ENCODE measurements at places on chromosomes 2 and 18.

DNA sequence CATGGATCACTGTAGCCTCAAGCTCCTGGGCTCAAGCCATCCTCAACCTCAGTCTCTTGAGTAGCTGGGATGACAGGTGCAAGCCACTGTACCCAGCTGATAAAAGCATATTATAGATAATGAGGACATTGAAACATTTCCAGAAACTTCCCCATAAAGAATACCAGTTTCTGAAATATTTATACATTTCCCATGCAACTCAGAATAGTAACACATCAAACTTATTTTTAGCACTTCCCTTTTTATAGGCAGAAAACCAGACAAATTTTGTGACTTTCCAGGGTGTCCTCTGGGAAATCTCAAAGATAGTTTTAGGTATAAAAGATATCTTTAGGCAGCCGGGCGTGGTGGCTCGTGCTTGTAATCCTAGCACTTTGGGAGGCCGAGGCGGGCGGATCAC lies 25.1 kb upstream of the DPYSL5 start:
- DNase-seq = no peak

GRCh38 chr2:147025646-147026585 lies 818.9 kb upstream of the ACVR2A start:
- DNase-seq = no peak

DNA sequence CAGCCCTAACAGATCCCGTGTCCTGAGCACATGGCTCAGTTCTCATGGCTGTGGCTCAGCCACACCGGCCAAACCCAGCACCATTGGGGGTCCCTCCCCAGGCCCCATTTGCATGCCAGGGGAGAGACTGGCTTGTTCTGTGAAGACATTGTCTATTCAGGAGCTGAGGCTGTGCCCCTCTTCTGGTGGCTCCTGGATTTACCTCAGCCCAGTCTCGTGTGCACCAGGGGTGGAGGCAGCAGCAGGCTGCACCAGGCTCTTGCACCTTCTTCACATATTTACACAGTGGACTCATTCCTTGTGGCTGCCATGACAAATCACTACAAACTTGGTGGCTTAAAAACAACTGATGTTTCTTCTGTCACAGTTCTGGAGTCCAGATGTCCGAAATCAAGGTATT lies 92.4 kb upstream of the ITGA6 start:
- no peak for DNase-seq

- DNase-seq = peak; percentile 46
Observed at GRCh38 chr2:102122115-102122514, 20.4 kb upstream of the IL1R1 start.

- DNase-seq = no peak
Observed at GRCh38 chr2:166882851-166883250, 5.4 kb upstream of the XIRP2 start.

DNA sequence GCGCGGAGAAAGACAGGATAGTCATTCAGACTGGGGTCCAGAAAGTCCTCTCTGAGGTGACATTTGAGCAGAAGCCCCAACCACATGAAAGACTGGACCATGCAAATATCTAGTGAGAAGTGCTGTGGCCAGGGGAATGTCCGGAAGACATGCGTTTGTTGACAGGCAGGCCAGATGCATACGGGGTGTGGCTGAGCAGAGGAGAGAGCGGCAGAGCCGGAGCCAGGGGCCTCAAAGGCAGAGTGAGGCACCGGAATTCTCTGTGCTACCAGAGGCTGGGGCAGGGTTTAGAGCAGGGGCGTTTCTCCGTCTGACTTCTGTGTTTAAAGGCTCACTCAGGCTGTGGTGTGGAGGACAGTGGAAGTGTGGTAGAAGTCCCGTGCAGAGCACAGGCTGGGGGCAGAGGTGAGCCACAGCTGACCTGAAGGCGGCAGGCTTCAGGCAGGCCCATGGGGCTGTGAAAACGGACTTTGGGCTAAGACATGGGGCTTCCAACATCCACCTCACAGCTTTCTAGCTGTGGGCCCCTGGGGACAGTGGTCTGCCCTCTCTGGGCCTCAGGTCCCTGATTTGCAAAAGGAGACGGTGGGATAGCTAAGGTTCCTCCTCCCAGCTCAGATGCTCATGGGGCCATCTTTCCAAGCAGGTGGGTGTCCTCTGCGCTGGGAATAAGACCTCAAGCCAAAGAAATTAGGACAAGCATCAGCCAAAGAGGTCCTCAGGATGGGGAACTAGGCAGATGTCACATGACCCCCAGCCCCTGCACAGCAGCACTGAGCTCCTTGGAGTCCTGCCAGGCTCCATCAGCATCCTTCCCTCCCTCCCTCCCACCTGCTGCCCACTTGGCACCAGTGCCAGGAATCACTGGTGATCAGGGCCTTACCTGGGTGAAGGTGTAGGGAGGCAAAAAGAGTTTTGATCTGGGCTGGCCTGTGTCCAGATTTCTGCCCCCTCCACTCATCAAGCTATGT lies 11.2 kb downstream of the RUFY4 start:
- no peak for DNase-seq

DNA sequence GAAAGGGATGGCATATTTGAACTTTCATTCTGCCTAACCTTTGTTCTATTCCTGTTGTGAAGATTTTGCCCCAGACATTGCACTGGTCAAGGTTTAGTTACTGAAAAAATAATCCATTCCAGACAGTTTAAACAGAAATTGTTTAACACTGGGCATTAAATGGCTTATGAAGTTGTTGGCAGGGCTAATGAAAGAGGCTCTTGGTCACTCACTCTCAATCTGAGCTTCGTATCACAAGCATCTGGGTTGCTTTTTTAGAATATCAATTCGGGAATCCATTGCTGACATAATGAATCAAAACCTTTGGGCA lies 8.0 kb upstream of the ACYP2 start:
- DNase-seq = no peak

DNA sequence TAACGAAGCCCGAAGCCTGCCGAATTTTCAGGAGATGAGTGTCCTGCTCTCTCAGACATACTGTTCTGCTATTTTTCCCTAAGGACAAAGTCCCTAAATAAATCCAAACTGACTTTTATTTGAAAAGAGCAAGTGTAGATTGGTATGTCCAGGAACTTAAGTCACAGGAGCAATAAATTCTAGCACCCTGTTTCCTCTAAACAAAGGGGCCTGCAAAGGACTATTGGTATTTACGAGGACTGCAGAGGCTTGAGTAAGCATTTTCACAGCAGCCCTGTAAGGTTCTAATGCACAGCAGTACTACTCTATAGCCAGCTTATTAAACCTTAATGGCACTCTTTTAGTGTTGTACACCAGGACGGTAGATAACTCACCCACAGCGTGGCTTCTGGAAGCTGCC lies 740.3 kb downstream of the NRXN1 start:
- no peak for DNase-seq

DNA sequence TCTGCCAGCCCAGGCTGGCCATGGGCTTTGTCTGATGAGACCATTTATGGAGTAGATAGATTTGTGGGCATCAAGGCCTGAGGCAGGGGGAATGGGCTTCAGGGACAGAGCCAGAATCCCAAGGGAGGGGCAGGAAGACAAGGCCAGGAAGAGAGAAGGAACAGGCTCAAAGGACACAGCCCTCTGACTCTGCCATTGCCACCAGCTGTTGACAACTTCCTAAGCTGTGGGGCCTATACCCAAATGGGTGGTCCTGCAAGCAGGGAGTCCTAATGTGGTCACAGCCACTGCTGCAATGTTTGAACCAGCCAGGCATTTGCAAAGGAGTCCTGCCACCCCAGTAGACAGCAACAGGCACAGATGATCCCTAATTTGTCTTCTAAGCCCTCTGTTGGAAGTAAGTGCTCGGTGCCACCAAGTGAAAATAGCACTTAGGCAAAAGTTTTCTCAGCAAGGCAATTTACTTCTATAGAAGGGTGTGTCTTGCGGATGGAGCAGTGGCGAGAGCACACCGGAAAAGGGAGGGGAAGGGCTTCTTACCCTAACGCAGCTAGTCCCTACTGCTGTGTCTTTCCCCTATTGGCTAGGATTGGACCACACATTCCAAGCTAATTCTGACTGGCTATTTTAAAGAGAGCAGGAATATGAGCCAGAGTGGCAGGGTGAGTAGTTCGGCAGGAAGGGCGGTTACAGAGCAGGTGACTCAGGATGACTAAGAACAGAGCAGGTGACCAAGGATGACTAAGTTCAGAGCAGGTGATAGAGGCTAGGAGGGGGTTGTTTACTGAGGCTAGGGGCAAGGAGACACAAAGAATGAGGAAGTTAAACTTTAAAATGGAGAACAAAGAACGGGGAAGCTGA lies 47.2 kb downstream of the C1QL2 start:
- peak; percentile 23 for DNase-seq

DNA sequence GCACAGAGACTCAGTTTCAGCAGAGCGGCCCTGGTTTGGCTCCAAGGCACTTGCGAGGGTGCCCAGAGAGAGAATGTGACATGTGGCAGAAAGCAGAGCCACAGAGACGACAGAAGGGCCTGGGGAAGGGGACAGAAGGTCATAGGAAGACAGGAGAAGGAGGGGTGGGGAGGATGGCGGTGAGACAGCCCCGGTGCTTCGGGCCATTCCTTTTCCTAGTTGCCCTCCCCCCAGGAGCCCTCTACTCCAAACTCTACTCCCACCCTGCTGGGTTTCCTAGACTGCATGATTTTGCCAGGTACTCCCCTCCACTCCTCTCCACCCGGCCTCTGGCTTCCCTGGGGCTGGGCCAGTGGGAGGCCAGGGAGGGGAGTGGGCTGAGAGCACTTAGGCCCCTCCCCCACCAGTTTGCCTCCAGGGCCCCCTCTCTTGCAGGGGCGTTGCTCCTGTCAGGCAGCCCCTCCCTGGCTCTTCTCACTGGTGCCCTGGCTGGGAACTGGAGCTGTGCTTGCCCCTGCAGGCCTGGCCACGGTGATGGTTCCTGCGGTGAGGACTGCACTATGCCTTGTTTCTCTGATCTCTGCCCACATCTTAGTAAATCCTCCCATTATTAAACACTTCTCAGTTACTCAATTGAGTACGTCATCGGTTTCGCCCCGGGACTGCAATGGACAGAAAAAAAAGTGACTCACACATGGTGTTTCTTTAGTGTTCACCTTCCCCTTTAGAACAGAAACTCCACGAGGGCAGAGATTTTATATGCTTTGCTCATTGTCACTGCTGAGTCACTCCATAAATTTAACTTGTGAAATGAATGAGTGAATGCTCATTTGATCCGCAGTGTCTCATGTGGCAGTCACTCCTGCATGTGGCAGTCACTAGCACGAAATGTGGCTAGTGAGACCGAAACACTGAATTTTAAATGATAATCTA lies 58.7 kb upstream of the SP3 start:
- peak; percentile 100 for DNase-seq

DNA sequence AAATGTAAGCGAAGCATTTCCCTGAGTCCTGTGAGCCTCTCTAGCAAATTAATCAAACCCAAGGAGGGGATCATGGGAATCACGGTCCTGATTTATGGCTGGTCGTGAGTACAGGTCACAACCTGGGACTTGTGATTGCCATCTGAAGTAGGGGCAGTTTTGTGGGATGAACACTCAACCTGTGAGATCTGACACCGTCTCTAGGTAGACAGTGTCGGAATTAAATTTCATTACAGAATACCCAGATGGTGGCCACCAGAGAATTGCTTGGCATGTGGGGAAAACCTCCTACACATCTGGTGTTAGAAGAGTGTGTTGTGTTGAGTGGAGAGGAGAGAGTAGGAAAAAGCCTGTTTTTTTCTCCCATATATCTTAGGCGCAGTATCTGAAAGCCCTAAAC lies 12.5 kb downstream of the CAPN14 start:
- no peak for DNase-seq

DNA sequence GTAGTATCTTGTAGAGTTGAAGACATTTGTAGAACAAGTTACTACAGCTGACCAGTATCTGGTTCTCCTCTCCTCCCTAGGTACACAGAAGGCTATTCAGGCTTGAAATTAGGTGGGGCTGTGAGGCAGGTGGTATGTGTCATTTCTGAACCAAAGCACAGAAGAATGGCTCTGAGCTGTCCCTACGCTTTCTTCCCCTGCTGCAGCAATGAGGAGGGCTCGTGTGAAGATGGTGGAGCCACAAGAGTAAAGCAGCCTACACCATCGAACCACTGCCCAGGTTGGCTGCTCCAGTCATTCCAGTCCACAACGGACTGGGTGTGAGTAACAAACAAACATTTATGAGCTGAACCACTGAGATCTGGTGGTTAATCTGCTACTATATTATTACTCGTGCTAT lies 148.9 kb downstream of the DTNB start:
- DNase-seq = no peak

DNA sequence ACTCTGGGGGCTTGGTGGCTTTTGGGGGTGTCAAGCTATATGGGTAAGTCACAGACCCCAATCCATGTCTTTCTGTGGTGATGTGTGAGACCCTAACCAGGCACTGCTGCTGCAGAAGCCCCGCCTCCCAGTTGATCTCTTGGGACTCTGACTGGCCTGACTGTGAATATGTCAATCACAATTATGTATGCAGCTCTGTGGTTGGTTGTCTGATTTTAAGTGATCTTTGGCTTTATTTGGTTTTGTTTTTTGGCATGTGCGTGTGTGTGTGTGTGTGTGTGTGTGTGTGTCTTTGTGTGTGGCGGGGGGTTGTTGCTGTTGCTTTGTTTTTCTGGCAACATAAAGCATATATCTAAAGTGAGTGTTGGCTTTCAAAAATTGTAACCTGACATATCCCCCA lies 78.5 kb upstream of the GLS start:
- no peak for DNase-seq

- DNase-seq = no peak
Observed at GRCh38 chr2:208065476-208065875, 40.1 kb upstream of the PLEKHM3 start.

DNA sequence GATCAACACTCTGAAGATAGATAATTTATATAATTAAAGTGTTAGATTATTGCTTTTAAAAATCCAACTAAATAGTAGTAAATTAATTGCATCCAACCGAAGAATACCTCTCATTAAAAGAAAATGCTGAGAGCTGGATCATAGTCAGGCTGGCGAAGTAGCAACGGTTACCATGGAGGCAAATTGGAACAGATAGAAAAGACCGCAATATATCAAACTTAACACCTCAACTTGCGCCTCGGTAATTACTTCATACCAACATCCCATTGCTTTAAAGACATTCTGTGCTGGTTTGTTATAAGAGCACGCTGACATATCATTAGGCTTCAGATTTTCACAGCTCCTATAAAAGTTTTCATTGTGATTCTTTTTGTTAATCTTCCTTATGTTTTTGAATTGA lies 183.8 kb upstream of the ZC3H15 start:
- DNase-seq = no peak

GRCh38 chr2:50438259-50438658 lies 593.7 kb downstream of the NRXN1 start:
- DNase-seq = no peak

GRCh38 chr18:22032392-22032961 lies 136.9 kb upstream of the GATA6 start:
- peak; percentile 98 for DNase-seq

DNA sequence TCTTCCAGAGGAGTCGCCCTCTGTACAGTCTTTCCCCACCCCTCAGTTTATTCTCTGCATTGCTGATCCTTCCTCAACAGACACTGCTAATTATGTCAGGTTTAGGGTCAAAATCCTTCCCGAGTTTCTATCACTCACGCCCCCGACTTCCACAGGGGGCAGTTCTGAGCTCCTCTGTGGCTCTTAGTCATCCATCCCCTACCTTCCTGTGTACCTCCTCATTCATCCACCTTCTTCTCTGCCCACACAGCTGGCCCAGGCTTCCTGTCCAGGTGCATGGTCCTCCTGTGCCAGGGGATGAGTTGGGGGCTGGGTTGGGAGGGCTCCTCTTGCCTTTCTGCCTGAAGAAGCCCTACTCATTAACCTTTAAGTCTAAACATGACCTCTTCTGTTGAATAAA lies 202.9 kb downstream of the ARL4C start:
- DNase-seq = no peak
